ENCODE measurements at places on chromosomes 1 and 21.

DNA sequence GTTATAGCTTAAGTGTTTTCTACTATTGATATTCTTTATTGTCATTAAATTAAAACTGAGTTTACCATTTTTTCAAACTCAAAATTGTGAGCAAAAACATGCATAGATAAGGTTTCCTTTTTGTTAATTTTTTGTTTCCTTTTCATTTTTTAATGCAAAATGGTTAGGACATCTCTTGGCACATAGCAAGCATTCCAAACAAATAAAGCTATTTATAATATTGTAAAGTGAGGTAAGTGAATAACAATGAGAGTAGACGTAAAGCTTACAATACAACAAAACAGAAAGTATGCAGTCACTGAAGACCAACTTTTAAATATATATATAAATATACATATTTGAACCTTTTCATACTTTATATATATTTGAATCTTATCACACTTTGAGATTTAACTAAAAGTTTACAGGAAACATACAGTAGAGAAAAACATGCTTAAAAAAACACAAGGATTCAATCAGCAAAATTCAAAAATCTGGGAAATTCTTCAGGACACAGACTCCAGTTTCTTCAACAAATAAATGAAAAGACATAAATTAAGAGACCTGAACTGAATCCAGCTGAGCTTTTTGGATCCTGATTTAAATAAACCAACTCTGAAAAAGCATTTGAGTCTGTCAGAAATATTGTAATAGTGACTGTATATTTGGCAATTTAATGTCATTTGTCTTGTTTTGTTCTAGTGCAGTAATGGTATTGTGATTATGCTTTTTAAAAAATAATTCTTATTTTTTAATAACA lies 67.5 kb upstream of the SAMSN1 start:
- DNase-seq = no peak

DNA sequence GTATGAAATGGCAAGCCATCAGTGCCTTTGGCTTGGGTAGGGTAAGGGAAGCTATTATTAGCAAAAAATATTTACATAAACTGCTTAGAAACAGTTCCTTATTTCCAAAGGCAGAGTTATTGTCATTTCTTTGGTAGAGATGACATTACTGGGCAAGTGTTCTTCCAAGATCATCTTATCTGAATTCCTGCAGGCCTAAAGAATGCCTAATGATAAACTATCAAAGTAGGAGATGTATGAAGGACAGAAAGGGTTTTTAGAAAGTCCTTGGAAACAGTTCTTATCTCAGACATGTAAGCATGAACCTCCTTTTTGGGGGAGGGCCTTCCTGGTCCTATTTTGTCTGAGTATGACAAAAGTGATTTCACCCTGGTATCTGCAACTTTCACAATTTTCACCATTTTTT lies 5.1 kb upstream of the FRRS1 start:
- no peak for DNase-seq

GRCh38 chr1:217139513-217139912 lies 416.3 kb upstream of the ESRRG start:
- no peak for DNase-seq

DNA sequence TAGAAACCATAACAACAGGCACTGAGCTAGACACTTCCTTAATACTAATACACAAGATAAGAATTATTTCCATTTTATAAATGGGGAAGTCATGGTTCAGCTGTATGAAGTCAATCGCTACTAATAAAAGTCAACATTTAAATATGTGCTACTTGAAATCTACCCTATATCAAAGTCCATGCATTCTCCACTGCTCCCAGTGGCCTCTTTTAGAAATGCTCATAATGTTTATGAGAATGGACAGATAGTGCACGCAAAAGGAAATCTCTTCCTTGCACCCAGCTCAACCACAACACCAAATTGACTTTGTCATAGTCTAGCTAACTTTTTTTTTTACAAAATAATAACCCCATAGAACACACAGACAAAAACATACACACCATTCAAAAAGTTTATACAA lies 281.7 kb upstream of the CXADR start:
- no peak for DNase-seq

DNA sequence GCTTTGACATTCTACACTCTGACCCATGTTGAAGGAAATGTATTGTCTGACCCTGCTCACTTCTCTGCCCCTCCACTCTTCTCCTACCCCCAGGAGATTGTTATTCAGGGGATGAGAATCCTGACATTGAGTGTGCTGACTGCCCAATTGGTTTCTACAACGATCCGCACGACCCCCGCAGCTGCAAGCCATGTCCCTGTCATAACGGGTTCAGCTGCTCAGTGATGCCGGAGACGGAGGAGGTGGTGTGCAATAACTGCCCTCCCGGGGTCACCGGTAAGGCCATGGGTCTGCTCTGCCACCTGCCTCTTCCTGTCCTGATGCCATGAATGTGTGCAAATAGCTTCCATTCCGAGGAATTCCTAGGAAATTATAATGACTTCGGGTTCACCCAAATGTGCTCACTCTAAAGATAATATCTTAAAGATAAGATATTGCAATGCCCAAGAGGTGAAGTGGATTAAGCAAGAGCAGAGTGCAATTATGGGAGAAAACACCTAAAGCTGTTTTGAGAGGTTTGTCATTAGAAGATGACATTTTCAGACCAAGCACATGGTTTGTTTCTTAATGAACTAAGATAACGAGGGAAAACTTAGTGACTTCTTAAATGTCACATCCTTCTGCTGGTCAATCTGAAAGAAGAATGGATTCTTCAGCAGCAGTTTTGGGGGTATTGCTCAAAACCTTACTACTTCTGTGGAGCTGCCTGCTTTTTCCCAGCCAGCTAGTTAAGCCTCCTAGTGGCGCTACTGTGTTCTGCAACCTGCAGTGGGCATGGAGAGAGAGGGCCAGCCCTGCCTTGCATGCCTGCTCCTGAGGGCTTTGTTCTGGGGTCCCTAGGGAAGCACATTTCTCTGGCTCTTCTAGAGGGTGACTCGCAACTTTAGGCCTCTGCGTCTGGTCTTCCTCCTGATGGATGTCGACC lies 41.6 kb downstream of the LAMC2 start:
- no peak for DNase-seq

GRCh38 chr1:14061204-14061603 lies 361.2 kb downstream of the PRDM2 start:
- no peak for DNase-seq

GRCh38 chr1:85297855-85298629 lies 21.6 kb upstream of the BCL10 start:
- DNase-seq = peak; percentile 94

- DNase-seq = peak; percentile 11
These were observed 47.1 kb upstream of the IRF2BP2 start for GRCh38 chr1:234656944-234657654.

DNA sequence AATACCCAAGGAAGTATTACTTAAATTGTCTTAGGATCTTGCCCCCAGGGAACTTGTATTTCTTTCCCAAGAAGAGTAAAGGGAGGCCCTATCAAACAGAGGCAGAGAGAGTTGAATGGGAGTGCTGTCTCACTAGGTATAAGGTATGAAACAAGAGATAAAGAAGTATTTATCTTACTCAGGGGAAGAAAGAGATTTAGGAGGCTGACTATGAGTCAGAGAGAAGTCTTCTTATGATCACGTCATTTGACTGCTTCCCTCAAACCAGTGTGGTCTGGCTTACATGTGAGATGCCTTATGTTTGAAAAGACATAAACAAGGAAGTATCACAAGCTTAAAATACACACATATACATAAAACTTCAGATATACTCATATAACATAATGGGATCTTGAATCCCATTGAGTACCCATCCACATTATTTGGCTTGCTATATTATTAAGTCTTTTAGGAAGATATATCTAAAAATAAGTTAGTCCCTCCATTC lies 29.6 kb downstream of the DUSP10 start:
- no peak for DNase-seq

- DNase-seq = no peak
These were observed 878.3 kb upstream of the CXADR start for GRCh38 chr21:16634515-16634914.

- no peak for DNase-seq
These were observed 595 bp downstream of the AK2 start for GRCh38 chr1:33036051-33036525.

DNA sequence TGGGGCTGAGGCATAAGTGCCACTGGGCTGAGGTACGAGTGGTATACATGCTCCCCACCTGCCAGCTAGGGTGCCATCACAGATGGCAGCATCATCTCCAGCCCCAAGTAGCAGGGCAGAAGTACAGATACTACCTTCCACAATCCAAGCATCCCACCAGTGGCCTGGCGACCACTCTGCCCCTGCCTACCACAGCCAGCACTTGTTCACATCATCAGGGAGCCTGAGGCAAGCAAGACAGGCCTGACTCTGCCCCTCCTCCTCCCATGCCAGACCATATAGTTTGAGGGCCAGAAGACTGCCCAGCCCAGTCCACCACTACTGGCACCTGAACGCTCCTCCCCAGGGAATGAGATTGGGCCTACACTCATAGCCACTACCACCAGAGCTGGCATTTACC lies 84.6 kb downstream of the SPATA6 start:
- no peak for DNase-seq

All from DMS153 (cell line).